ENCODE measurements at places on chromosomes 1 and 21.

DNA sequence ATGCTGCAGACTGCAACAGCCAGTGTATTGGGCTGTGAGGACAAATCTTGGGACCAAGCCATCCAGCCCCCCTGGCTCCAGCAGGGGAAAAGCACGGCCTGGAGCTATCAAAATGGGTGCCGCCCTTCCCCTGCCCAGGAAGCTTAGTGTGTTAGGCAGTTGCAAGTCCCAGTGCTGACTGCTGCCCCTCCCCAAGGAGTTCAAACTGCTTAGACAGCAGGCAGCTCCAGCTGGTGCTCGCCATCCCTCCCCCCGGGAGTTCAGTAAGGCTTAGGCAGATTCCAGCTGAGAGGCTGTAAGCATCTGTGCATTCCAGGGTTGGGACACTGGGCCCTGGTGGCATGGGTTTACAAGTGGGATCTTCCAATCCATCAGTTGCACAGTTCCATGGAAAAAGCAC lies 579.6 kb upstream of the NR5A2 start:
- DNase-seq, result no peak

- DNase-seq, result no peak
These were observed 2.0 kb upstream of the RCSD1 start for GRCh38 chr1:167627865-167628641.

DNA sequence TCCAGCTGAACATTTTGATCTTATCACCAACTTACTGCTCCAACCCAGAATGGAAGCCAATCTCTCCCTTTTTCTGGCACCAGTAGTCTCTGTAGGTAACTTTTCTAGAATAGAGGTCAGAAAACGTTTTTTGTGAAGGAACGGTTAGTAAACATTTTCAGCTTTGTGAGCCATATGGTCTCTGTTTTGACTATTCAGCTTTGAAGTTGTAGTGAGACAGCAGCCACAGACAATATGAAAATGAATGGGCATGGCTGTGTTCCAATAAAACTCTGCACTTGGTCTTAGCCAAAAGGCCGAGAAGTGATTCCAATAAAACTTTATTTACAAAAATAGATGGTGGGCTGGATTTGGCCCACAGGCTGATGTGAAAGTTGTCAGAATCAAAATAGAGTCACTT lies 28.9 kb downstream of the MAP10 start:
- no peak for DNase-seq

DNA sequence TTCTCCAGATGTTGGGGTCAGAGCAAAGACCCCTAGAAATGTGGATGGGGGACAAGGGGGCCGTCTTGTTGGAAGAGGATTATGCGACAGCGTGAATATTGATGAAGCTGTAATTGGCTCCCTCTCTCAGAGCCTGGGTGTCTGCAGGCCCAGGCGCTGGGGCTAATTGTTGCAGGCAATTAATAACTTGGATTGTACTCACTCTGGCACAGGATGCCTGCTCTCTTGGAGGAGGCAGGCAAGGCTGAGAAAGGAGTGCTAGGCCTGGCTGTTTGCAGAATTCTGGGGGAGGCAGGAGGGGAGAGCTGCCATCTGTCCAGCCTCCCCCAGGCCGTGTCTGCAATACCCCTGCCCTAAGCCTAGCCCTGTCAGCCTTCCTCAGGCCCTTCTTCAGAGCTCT lies 4.1 kb upstream of the DISP3 start:
- no peak for DNase-seq

DNA sequence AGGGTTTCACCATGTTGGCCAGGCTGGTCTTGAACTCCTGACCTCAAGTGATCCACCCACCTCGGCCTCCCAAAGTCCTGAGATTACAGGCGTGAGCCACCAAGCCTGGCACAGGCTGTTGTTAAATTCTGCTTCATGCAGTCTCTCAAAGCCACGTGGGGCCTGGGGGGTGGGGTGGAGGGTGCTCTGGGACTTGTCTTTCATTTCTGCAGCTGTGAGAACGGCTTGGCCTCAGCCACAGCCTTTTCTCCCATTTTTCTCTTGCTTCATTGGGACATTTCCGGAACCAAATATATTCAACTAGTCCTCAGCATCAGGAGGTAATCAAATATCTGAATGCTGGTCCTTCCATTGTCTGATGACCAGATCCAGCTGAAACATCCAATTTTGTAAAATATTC lies 27.6 kb upstream of the KCNE2 start:
- no peak for DNase-seq

DNA sequence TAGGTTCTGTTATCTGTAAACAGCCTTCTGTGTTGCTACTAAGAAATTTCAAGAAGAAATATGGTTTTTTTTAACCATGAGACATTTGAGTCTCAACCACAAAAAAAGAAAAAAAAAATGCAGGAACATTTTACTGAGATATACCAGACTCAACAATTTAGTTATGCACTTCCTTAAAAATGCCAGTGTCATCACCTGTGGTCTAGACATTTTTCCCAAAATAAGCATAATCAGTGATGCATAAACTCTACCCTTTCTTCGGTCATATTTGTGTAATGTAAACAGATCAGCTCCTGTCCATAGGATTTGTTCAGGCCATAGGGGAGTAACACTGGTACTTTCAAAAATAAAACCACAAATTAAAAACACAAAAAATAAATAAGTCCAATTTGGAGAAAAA lies 122.6 kb upstream of the TNFSF4 start:
- DNase-seq, result no peak

DNA sequence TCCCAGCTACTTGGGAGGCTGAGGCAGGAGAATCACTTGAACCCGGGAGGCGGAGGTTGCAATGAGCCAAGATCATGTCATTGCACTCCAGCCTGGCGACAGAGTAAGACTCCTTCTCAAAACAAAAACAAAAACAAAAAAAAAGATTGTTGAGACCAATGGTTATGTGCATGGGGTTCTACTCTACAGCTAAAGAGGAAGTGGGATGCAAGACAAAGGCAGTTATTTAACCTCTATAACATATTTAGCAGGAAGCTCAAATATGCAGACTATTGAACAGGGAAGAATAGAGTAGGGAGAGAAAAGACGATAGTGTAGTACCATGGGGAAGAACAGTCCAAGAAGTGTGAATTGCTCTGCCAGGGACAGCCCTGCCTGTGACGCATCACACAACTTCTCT lies 227.7 kb downstream of the SMYD3 start:
- no peak for DNase-seq

- DNase-seq, result no peak
These were observed 122.0 kb downstream of the LMO4 start for GRCh38 chr1:87450615-87451209.

GRCh38 chr1:174828264-174828663 lies 171.5 kb upstream of the CACYBP start:
- DNase-seq, result no peak

DNA sequence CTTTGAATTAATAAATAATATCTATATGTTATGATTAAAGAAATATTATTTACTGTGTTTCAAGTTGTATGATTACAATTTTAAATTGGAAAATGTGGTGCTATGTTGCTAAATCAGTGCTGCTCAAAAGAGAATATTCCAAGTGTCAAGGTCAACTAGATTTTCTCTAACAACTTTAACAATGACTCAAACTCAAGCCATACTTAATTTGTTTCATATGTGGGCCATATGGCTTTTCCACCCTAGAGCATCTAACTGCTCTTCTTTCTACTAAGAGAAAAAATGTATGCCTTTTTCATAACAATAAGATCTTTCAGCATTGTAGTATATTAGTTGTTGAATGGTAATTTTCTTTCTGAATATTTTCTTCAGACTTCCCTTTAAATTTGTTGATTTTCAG lies 8.3 kb upstream of the SYT14 start:
- DNase-seq, result no peak

DNA sequence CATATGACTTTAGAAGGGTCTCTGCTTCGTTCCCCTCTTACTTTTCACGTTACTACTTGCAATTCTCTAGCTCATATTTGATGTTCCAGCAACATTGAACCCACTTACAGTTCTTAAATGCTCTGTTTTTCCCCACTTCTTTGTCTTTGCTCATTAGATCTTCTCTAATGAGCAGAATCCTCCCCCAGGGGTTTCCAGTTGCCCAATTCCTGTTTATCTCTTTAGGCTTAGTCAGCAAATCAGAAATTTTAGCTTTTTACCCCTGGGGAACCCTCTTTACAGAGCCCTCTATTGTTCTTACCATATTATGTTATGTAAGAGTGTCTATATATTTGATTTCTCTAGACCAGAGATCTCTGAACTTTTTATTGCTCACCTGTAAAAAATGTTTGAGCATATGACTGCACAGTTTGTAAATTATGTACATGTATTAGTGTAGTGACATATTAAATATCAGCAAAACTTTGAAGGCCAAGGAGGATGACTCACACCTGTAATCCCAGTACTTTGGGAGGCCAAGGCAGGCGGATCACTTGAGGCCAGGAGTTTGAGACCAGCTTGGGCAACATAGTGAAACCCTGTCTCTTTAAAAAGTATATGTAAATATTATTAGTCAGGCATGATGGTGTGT lies 71.4 kb downstream of the FNBP1L start:
- no peak for DNase-seq

DNA sequence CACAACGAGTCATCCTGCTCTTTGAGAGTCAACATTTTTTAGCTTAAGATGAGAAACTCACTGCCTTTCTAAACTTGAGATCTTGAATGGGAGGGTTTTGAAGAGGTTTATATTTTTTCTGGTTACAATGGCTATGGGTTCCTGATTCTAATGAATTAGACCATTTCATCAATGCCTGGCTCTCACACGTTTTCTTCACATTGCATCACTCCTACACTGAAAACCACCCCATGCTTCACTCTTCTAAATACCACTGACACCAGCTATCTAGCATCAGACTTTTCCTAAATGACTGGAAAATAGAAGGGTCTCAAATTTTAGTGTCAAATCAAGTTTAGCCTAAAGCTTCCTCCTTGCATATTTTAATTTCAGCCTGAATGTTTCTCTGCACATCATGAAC lies 606.1 kb upstream of the USP24 start:
- DNase-seq, result no peak

DNA sequence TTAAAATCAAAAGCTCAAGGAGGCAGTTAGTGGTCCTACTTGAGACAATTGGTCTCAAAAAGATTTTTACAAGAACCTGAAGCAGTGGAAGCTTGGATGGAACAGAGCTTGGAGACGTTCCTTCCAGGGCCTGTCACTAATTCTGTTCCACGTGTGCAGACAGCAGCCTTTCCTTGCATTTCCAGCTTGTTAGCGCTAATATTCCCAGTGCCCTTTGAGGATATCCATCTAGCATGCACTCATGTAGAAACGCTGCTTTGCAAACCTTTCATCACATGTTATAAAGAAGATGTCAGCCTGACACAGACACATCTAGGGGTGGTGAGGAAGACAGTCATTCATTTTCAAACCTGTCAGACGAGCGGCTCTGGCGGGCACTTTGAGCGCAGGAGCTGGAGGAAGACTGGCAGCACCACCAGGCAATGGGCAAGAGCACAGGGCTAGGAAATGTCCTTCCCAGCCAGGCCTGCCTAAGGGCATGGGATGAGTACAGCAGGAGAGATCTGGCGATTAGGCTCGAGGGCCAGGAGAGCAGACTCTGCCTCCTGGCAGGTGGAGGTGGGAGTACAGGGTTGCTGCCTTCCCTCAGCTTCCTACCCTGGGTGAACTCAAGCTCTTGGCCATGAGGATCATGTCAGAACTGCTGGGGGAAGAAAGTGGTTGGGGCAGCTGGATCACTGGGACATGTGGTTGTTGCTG lies 55.5 kb downstream of the CASQ2 start:
- no peak for DNase-seq

- no peak for DNase-seq
These were observed 831 bp upstream of the FOXD2 start for GRCh38 chr1:47436979-47437446.

- no peak for DNase-seq
These were observed 15.0 kb upstream of the TTC22 start for GRCh38 chr1:54816130-54816529.

- no peak for DNase-seq
These were observed 61.5 kb downstream of the EIF4G3 start for GRCh38 chr1:21115098-21115760.

GRCh38 chr1:154943649-154944400 lies 7.3 kb upstream of the PMVK start:
- no peak for DNase-seq

- DNase-seq, result no peak
These were observed at the start of gene EVA1B for GRCh38 chr1:36323636-36324352. TSS of gene EVA1B (minus strand) at chr1:36323645. CDS start at chr1:36323037, 608 bp downstream.

DNA sequence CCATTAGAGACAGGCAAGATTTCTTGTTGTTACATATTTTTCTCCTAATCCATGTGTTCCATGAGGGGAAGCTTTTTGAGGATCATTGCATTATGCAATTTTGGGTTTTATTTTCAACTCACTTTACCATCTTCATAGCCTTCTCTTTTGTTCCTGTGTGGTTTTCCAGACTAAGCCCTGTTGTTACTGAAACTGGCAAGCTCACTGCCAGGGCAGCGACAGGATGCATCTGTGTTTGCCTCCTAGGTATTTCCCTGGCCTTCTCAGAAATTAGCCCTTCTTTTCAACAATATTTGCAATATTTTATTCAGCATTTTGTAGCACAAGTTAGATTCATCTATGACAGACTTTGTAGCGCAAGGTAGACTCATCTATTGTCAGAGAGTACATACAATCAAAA lies 134.2 kb upstream of the CYYR1 start:
- DNase-seq, result no peak

DNA sequence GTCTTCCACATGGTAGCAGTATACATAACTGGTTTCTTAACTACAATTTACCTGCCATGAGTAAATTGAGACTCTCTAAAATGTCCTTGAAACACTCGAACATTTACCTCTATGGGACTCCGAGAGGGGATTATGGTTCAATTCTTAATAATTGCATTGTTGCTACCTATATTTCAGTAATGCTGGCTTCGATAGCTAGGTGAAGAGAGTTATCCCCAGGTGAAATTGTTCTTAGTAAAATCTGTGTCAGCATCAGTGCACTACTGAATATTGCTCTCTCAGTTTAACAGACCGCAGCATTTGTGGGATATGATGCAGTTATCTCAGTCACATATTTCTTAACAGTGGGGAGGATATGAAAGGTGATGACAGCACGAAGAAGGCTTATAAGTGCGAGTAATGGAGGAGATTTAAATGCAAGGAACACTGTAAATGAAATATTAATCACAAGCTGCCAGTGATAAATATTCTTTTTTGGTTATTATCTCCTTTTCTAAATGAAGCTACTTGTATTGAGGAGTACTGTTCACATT lies 801.9 kb downstream of the BRINP3 start:
- no peak for DNase-seq

DNA sequence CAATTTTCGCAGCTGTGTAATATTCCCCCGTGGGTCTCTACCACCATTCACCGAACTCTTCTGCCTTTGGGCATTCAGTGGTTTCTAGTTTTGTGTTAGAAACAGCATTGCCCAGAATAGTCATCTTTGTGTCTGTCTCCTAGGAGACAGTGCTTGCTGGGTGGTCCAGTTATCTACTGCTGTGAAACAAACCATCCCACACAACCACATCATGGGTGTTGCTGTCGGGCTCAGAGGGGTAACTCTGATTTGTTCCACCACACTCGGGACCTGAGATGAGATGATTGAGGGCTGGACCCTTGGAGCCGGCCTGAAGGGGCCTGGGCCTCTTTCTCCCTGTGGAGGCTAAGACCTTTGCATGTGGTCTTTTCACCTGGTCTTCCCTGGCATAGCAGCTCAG lies 427.2 kb upstream of the VAMP3 start:
- DNase-seq, result no peak

GRCh38 chr1:87044424-87044823 lies 130.0 kb downstream of the HS2ST1 start:
- no peak for DNase-seq

GRCh38 chr21:17780539-17780938 lies 38.6 kb downstream of the C21orf91 start:
- DNase-seq, result no peak
